ENCODE measurements at places on chromosomes 7 and 10. TPM values are rescaled to one million over a fixed set of nuclear protein-coding genes. Genes with fewer than 3 reads are reported as not detected.

CPA1 gene
- 0.35 TPM for total RNA-seq

NRCAM gene
- total RNA-seq, result 1.1 TPM

SFTPA1 gene
- total RNA-seq, result not detected

ADRB1 gene
- total RNA-seq, result not detected

HOXA5 gene
- total RNA-seq, result not detected

XRCC2 gene
- 0.75 TPM for total RNA-seq

CYP2C18 gene
- total RNA-seq, result not detected

TAC1 gene
- total RNA-seq, result not detected

Data from smooth muscle cell of the coronary artery (primary cell).